CD14-positive monocyte (primary cell): ENCODE measurements at places on chromosomes 5 and 9.

- no peak for DNase-seq
- H3K27me3 ChIP-seq, result no peaks in the 10 kb centered on the region
Measured at GRCh38 chr5:175805256-175806011, 65.9 kb upstream of the CPLX2 start.

DNA sequence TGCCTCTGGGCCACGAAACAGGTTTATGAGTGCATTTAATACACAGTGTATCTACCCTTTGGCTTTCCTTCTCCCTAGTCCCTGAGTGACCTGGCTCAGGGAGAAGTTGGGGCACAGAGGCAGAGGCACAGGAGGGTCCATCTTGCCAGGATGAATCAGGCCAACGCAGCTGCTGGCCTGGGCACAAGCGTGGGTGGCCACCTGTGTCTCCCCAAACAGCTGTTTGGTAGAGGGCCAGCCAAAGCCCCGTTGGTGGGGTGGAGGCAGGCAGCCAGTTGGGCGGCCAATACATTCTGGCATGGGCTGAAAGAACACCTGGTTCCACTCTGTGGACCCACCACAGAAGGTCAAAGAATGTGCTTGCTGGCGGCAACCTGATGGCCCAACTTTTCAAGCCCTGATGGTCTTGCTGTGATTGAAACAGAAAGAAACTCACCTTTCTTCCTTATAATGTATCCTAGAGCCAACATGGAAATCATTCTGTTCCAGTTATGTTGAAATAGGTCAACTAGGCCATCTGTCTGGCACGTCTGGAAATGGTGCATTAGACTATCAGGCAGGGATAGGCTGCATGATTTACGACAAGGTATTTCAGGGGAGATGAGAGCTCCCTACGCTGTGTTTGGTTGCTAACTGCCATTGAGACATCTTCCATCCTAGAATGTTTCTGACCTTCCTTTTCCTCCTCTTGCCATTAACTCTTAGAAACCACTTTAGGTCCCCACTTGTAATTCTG is 337.4 kb downstream of the ADAMTS6 start:
- H3K4me1 ChIP-seq, result no peaks in the 10 kb centered on the region
- H3K4me3 ChIP-seq, result no peak overlapping the region
- no peak overlapping the region for H3K27ac ChIP-seq
- no peak for DNase-seq
- no peaks in the 10 kb centered on the region for H3K27me3 ChIP-seq

DNA sequence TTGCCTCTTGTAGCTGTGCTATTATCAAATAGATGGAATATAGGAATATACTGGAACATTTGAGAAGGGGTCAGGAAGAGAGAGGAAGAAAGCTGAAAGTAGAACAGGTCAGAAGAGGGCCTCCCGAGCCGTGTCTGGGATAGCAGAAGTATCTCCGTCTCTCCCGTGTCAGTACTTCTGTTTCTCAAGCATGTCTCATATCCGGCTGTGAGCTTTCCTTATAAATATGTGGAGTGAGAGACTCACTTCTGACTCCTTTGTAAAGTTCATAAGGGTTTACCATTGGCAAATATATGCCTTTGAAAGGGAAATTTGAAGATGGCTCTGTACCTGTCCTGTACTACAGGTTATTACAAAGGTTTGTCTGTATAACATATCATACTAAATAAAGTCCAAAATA is 50.3 kb downstream of the MOCS2 start:
- H3K4me1 ChIP-seq, result no peaks in the 10 kb centered on the region
- H3K27me3 ChIP-seq, result no peaks in the 10 kb centered on the region
- H3K4me3 ChIP-seq, result no peak overlapping the region
- no peaks in the 10 kb centered on the region for H3K36me3 ChIP-seq
- no peak for DNase-seq

- H3K27ac ChIP-seq, result no peak within 1 kb of the TSS
- no peaks in the 10 kb centered on the region for H3K36me3 ChIP-seq
- H3K4me1 ChIP-seq, result no peaks in the 10 kb centered on the region
- peaks cover 38% of the 10 kb centered on the region for H3K27me3 ChIP-seq
- H3K4me3 ChIP-seq, result no peak within 1 kb of the TSS
Measured at GRCh38 chr5:64505769-64506566, at the start of gene RGS7BP. TSS of gene RGS7BP (plus strand) at chr5:64506015. CDS start at chr5:64506625, 610 bp downstream.

GRCh38 chr5:128264564-128265360 is 181.2 kb downstream of the SLC12A2 start:
- H3K4me1 ChIP-seq, result no peaks in the 10 kb centered on the region
- no peak overlapping the region for H3K27ac ChIP-seq
- peaks cover 36% of the 10 kb centered on the region for H3K36me3 ChIP-seq
- H3K27me3 ChIP-seq, result no peaks in the 10 kb centered on the region
- H3K4me3 ChIP-seq, result no peak overlapping the region
- no peak for DNase-seq

- no peak overlapping the region for H3K4me3 ChIP-seq
- H3K36me3 ChIP-seq, result no peaks in the 10 kb centered on the region
- no peaks in the 10 kb centered on the region for H3K4me1 ChIP-seq
- H3K27me3 ChIP-seq, result no peaks in the 10 kb centered on the region
- H3K27ac ChIP-seq, result no peak overlapping the region
Measured at GRCh38 chr5:176700239-176700847, 53.1 kb downstream of the TSPAN17 start.

- no peak within 1 kb of the TSS for H3K27ac ChIP-seq
- no peak within 1 kb of the TSS for H3K4me3 ChIP-seq
- no peaks in the 10 kb centered on the region for H3K4me1 ChIP-seq
- no peaks in the 10 kb centered on the region for H3K36me3 ChIP-seq
Measured at GRCh38 chr9:27297050-27297449, at the start of gene EQTN. TSS of gene EQTN (minus strand) at chr9:27297150. CDS start at chr9:27297055, 95 bp downstream.

DNA sequence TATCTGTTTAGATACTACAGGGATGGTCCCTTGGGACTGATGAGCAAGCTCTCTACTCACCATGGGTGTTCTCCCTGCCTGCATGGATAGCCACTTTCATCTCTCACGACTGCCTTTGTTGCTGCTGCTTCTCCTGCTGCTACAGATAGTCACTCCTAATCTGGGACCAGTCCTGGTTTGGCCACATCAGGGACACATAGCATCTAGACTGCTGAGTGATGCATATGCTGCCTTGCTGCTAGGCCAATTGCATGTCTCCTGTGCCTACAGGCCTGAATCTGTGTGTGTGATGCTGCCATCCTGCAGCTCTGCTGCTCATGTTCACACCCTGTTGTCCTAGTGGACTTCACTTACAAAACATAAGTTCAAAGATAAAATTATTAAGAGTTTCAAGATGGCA is 297.1 kb downstream of the HCN1 start:
- H3K4me3 ChIP-seq, result no peak overlapping the region
- H3K27me3 ChIP-seq, result no peaks in the 10 kb centered on the region
- no peaks in the 10 kb centered on the region for H3K36me3 ChIP-seq

DNA sequence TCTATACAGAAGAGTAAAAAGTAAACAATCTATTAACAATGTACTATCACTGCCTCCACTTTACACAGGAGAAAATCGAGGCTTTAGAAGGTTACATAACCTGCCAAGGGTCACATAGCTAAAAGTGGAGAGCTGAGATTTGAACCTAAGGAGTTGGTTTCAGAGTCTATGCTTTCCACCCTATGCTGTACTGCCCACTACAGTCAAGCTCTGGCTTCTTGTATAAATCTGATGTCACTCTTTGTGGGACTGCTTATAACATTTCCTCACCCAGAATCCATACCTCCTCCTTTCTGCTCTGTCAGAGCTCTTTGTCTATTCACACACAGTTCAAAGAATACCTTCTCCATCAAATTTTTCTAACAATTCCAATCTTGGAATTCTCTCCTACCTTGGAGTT is 503.1 kb downstream of the RAB3C start:
- no peaks in the 10 kb centered on the region for H3K36me3 ChIP-seq
- no peak for DNase-seq
- H3K4me3 ChIP-seq, result no peak overlapping the region
- no peaks in the 10 kb centered on the region for H3K4me1 ChIP-seq
- H3K27me3 ChIP-seq, result no peaks in the 10 kb centered on the region

DNA sequence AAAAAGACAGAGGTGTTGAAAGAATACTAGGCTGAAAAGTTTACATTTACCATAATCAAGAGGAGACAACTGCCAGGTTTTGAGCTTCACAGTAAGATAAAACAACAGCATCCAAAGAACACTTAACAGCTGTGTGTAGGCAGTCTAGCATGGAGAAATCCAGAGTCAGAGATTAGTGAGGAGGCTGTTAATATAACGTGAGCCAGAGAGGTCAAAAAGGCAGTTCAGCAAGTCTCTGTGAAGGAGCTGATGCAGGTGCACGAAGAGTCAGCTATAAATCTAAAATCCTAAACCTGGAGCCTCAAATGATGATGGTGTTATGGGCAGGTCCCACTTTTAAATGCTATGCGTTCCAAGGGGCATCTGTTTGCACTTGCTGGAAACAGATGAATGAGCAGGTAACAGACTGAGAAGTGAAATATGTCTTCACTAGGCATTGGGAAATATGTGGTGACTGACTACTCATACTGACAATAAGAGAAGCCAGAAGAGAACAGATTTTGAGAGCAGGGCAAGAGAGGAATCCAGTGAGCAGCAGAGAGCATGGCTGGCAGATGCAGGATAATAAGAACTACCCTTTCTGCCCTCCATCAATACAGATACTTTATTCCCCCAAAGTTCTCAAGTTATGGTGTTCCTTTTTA is 8.7 kb downstream of the APTX start:
- H3K4me1 ChIP-seq, result peaks cover 8% of the 10 kb centered on the region
- H3K27me3 ChIP-seq, result no peaks in the 10 kb centered on the region
- peaks cover 87% of the 10 kb centered on the region for H3K36me3 ChIP-seq

DNA sequence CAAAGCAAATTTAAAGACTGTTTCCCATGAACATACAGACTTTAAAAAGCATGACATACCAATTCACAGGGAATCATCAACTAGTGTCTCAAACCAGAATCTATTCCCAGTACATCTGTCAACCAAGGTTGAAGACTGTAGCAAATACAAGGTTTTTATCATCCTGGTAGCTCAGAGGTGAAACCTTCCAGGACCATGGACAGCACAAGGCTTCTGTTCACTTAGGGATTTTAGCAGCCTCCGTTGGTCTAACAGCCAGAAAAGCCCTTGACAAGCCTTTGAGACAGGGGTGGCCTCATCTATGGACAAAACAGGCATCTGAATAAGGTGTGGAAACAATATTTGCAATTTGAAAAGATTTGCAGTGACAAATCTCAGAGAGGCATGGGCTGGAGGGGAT is 119.0 kb downstream of the TRIM32 start:
- no peaks in the 10 kb centered on the region for H3K36me3 ChIP-seq
- H3K4me1 ChIP-seq, result no peaks in the 10 kb centered on the region
- H3K4me3 ChIP-seq, result no peak overlapping the region
- no peak overlapping the region for H3K27ac ChIP-seq
- no peaks in the 10 kb centered on the region for H3K27me3 ChIP-seq

GRCh38 chr5:127290946-127291693 is 524 bp downstream of the MEGF10 start:
- peaks cover 7% of the 10 kb centered on the region for H3K4me1 ChIP-seq
- H3K27ac ChIP-seq, result no peak overlapping the region
- no peaks in the 10 kb centered on the region for H3K36me3 ChIP-seq
- no peak for DNase-seq
- H3K27me3 ChIP-seq, result peaks cover 50% of the 10 kb centered on the region

DNA sequence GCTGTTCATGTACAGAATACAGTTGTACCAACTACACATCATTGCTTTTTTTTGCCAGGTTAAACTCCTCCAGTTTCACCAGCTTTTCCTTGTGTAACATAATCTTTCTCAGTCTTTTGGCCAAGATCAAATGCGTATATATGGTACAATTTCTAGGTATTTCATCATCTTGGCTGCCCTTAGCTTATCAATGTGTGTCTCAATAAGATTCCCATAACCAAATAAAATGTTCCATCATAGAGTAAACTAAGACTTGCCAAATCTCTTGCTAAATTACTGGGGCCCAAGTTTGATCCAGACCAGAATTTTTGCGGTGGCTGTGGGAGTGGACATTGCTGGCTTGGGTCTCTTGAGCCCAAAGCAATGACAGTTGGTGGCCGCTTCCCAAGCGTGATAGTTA is 24.3 kb upstream of the ERBIN start:
- H3K4me1 ChIP-seq, result no peaks in the 10 kb centered on the region
- H3K36me3 ChIP-seq, result no peaks in the 10 kb centered on the region
- H3K27ac ChIP-seq, result no peak overlapping the region

GRCh38 chr9:36276781-36277181 is 18.5 kb upstream of the GNE start:
- no peak for DNase-seq
- no peaks in the 10 kb centered on the region for H3K36me3 ChIP-seq
- H3K27ac ChIP-seq, result no peak overlapping the region

DNA sequence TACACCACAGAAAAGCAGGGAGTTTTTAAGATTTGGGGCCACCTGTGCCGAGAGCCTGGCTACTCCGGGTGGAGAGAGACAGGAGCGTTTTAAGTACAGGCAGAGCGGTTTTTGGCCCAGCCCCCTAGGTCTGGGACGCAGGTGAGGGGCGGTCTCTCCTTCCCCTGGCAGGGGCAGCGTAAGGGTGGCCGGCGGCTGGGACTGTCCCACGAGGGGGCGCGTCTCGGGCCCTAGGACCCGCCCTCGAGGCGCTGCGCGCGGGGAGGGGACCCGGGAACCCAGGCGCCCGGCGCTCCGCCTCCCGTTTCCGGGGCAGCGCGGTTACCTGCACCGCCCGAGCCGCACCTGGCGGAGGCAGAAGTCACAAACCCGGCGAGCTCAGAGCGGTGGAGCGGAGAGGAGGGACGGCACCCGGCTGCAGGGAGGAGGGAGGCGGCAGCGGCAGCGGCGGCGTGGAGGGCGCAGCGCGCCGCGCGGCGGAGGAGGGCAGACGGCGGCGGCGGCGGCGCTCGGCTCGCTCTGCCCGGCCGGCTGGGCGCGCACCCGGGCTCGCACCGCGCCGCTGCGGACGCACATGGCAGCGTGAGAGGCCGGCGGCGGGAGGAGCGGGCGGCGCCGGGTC is at the start of gene WWC1:
Gene WWC1 (plus strand): TSS at position 304 of the 622 bp plus-strand sequence. CDS start 508 bp downstream, outside the sequence.
- H3K36me3 ChIP-seq, result no peaks in the 10 kb centered on the region
- H3K4me1 ChIP-seq, result peaks cover 3% of the 10 kb centered on the region
- H3K27me3 ChIP-seq, result peaks cover 33% of the 10 kb centered on the region
- peak within 1 kb of the TSS; percentile 42 for H3K4me3 ChIP-seq
- no peak within 1 kb of the TSS for H3K27ac ChIP-seq

- peaks cover 39% of the 10 kb centered on the region for H3K36me3 ChIP-seq
- H3K4me3 ChIP-seq, result no peak overlapping the region
- H3K4me1 ChIP-seq, result peaks cover 19% of the 10 kb centered on the region
- DNase-seq, result no peak
Measured at GRCh38 chr5:179862296-179862695, 3.7 kb upstream of the MRNIP start.

- H3K4me3 ChIP-seq, result no peak overlapping the region
- no peak for DNase-seq
- peaks cover 18% of the 10 kb centered on the region for H3K4me1 ChIP-seq
- H3K36me3 ChIP-seq, result peaks cover 26% of the 10 kb centered on the region
- no peaks in the 10 kb centered on the region for H3K27me3 ChIP-seq
Measured at GRCh38 chr9:129071526-129072126, 9.3 kb upstream of the DOLPP1 start.

DNA sequence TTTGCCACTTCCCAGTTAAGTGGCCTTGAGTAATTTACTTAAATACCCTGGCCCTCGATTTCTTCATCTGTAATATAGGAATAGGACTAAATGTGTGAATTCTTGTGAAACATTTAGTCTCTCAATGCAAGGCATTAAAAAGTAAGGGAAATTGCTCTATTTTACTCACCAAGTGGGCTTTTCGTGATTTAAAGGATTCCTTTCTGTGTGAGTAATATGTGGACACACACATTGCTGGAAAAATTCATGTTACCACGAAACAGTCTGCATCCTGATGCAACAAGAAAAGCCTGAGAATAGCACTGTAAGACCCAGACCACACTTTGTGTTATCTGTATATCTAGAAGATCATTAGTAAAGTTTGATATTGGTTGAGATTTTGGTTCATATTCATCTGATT is 1243.0 kb upstream of the CDH9 start:
- no peaks in the 10 kb centered on the region for H3K4me1 ChIP-seq
- no peak for DNase-seq
- H3K27ac ChIP-seq, result no peak overlapping the region
- no peak overlapping the region for H3K4me3 ChIP-seq
- no peaks in the 10 kb centered on the region for H3K27me3 ChIP-seq
- H3K36me3 ChIP-seq, result no peaks in the 10 kb centered on the region
